Ovary (tissue), 10 donors: ENCODE measurements at places on chromosomes 2 and 18. TPM values are rescaled to one million over a fixed set of nuclear protein-coding genes. Genes with fewer than 3 reads are reported as not detected.

Gene FIGN
- total RNA-seq = 8.9 TPM

GRCh38 chr2:143146815-143147530 lies 17.8 kb downstream of the ARHGAP15 start:
- no peaks in the 10 kb centered on the region for H3K4me1 ChIP-seq
- no peak overlapping the region for H3K27ac ChIP-seq

DNA sequence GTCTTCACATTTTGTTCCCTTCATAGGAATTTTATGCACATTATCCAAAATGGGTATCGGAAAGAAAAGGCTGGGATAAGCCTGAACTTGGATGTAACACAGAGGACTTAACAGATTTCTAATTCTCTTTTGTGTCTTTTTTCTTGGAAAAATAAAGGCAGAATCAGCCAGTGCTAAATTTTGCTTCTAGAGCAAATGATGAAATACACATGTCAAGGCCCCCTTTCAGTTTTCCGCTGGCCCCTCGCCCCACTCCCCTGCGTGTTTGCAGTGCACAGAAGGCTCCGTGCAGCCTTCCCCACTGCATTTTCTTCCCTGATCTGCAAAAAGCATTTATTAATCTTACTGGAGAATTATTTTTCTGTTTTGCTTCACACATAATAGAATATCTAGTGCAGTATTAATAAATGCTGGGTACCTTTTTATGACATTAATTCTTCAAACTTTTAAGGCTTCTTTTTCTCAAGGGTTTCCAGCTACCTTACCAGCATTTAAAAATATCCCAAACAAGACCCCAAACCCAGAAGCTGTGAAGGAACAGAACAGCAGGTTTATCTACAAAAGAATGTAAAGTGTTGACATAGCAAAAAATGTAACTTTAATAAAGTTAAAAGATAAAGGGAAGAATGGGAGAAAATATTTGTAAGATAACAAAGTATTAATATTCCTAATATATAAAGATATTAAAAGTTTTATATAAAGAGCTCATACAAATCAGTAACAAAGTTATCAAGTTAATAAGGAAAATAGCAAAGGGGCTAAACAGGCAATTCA lies 81.3 kb upstream of the SPTBN1 start:
- no peaks in the 10 kb centered on the region for H3K36me3 ChIP-seq
- no peak overlapping the region for H3K27ac ChIP-seq
- DNase-seq = no peak
- H3K27me3 ChIP-seq = no peaks in the 10 kb centered on the region
- no peak overlapping the region for H3K4me3 ChIP-seq

Gene LYPD6B
- 8.5 TPM for total RNA-seq

DNA sequence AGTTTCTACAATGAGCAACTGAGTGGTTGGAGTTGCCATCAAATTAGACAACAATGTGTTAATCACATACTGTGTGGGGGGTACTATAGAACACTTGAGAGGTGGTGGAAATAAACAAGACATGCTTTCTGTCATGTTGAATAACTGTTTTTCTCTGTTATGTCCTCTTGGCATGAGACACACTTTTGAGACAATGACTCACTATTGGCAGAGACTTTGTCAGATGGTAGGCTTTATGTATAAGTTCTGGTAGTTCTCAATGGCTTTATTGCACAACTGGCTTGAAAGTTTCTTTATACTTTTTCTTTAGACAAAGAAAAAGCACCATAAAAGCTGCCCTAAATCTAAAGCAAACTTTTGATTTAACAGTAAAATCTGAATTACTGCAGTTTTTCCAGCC lies 578.7 kb downstream of the ADCYAP1 start:
- H3K27ac ChIP-seq = no peak overlapping the region
- H3K36me3 ChIP-seq = no peaks in the 10 kb centered on the region
- H3K4me3 ChIP-seq = no peak overlapping the region

DNA sequence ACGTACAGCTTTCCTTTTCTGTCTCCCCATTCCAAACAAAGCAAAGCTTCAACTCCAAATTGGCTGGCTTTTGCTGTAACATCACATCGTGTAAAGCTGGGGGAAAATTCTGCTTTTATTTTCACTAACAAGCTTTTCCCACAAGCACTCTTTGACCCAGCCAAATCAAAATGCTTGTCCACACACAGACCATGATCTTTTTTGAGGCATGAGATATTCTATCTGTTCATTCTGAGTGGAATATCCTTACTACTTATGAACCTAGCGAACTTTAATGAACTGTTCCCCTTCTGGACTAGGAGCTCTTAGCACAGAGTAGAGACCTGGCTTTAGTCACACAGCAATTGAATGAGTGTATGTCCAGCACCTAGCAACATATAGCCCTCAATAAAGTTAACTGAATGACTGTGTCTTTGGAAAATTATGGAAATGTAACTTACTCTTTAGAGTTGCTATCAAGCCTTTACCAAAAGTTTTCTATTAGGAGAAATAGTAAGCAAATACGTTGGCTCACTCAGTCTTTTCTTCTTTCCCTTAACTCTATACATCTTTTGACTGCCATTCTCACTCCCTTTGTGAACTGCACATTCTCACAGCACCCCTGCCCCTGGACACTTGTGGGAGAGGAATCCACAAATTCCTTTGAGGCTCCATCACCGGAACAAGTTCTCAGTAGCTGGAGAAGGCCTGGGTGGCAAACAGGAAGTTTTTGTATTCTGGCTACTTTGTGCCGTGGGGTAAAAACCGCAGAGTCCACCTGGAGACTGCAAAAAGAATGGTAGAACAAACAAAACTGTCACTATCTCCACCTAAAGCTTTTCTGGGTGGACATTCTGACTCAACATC lies 1.3 kb upstream of the UBE2E3 start:
- no peaks in the 10 kb centered on the region for H3K4me1 ChIP-seq
- no peaks in the 10 kb centered on the region for H3K27me3 ChIP-seq
- no peak for DNase-seq
- H3K27ac ChIP-seq = peak overlapping the region; percentile 96
- no peak overlapping the region for H3K4me3 ChIP-seq

DNA sequence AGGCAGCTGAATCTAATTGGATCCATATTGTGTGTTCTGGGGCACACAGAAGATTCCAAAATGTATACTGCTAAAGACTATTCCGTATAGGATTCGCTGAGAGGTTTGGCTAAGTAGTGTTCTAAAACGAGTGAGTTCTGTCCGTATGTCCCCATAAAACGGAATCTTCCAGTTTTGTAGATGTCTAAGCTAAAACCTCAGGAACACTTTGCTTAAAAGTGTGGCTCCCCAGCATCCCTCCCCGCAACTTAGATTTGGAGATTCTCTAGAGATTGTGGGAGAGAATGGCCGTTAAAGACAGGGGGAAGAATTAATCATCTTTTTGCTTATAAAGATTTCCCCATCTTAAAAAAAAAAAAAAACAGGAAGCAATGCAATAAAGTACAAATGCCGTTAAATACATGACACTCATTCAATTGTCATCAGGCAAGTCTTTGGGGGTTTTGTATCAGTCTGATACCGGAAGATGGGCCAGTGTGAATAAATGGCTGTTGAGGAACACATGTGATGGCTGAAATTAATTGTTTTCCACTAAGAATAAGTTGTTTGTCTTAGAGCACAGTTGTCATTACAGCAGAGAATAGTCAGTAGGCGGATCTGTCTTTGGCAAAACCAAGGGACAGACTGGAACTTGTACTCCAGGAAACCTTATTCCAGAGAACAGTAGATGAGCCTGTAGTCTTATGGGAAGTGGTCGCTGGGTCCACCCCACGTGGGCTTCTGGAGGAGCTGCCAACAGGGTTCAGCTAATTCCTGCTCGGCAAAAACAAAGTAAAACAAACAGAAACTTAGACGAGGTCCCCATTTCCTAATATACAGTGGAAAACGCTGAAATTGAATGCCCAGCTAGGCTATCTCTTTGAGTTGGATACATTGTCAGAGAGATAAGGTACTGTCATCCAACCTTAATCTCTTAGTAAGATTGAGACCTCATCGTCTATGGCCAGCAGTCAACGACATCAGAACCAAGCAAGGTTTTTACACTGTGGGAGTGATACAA lies 1.7 kb downstream of the EMILIN2 start:
- no peak for DNase-seq
- H3K4me3 ChIP-seq = peak overlapping the region; percentile 56
- peak overlapping the region; percentile 65 for H3K27ac ChIP-seq
- H3K36me3 ChIP-seq = no peaks in the 10 kb centered on the region
- H3K27me3 ChIP-seq = no peaks in the 10 kb centered on the region

Gene NRP2
- 100 TPM for total RNA-seq

- H3K36me3 ChIP-seq = no peaks in the 10 kb centered on the region
- H3K4me3 ChIP-seq = no peak overlapping the region
- peaks cover 23% of the 10 kb centered on the region for H3K4me1 ChIP-seq
- DNase-seq = no peak
- peak overlapping the region; percentile 56 for H3K27ac ChIP-seq
Measured at GRCh38 chr2:28627722-28628480, 123.7 kb upstream of the PPP1CB start.

DNA sequence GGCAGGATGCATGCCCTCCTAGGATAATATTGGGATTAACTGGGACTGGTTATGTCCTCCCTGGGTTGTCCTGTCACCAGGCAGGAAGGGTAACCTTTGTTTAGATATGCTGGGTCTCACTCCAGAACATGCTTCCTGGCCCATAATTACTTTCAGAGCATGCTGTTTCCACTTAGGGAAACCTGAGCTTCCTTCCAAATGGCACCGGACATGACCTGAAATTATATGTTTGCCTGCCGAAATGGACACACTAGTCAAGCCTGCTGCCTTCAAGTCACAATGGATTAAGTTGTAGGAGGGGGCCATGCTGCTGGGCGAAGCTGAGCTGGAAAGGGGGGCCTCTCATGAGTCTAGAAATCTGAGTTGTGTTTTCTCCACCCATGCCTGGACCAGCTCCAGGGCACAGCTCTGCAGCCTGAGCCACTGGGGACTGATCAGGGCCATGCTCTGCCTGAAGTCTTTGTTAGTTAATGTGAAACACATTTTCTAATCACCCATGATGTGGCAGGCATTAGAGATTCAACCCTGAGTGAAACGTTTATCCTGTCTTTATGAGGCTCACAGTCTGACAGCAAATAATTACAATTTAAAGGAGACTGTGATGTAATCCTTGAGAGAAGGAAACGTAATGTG lies 273.3 kb downstream of the TNS1 start:
- no peak for DNase-seq
- H3K36me3 ChIP-seq = no peaks in the 10 kb centered on the region
- H3K27ac ChIP-seq = no peak overlapping the region

GRCh38 chr2:164761737-164762460 lies 79.7 kb downstream of the COBLL1 start:
- H3K4me3 ChIP-seq = no peak overlapping the region
- peaks cover 6% of the 10 kb centered on the region for H3K4me1 ChIP-seq
- DNase-seq = no peak
- H3K27me3 ChIP-seq = no peaks in the 10 kb centered on the region
- no peaks in the 10 kb centered on the region for H3K36me3 ChIP-seq

Gene C2orf78
- not detected for total RNA-seq

DNA sequence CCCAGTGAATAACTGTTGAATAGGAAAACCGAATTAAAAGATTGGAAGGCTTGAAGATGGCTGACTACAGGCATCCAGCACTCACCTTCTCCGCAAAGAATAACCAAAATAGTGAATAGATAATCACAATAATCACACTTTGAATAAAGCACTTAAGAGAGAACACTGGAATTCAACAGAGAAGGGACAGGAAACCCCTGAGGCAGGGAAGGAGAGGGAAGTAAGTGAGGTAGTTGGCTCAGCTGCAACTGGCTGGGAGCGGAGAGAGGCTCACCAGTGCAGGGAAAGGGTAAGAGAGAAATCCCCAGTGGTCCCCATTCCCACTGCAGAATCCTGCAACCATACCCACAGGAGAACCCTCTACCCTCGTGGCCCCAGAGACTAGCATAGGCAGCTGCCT lies 246.6 kb upstream of the NCKAP5 start:
- DNase-seq = no peak
- no peak overlapping the region for H3K27ac ChIP-seq
- peaks cover 1% of the 10 kb centered on the region for H3K4me1 ChIP-seq
- H3K36me3 ChIP-seq = no peaks in the 10 kb centered on the region

DNA sequence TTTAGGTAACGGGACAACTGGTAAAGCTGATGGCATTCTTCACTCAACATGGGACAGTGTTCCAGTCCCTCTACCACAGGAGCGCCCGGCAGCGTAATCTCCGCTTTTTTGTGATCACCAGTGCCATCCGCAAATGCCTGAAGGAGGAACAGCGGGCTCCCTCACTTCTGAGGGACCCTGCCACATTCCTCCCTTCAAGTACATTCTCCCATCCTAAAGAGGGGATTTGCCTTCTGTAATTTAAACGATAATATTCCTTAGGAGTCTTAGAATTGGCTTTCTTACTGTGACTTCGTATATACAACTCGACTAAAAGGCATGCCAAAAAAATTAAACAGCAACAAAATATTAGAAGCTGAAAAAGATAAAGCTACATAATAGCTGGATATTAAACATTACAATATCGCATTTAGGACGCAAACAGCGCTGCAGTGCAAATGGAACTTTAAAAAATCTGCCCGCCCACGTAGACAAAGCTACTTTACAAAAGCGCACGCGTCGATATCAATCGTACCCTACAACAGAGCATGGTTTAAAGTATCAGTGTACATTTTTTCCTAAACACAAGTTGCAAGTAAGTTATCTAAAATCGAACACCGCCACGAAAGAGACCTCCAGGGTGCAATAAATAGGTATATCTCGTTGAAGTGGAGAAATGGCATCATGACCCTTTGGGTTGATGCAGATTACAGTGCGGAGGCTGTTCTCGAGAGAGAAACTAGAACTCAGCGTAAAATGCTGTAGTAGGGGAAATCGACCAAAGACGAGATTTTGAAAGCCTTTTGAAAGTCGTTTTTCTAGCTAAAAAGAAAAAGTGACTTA lies 2.3 kb upstream of the VSNL1 start:
- no peaks in the 10 kb centered on the region for H3K27me3 ChIP-seq
- no peak overlapping the region for H3K27ac ChIP-seq
- no peaks in the 10 kb centered on the region for H3K4me1 ChIP-seq
- no peak for DNase-seq

DNA sequence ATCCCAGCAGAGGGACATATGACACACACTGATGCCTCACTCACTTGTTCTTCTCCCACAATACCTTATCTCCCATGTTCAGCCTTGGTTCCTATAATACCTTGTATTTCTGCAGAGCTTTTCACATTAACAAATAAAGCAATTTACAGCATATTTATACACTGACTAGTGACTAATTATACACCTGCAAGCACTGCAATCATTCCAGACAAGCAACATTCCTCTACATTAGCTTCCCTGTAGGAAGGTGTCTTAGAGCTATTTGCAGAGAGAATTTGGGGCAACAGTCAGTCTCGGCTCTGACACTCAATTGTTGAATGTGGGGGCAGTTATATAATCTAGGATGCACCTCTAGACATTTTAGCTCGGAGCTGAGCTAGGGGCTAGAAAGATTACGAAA lies 9.5 kb upstream of the INSIG2 start:
- H3K36me3 ChIP-seq = no peaks in the 10 kb centered on the region
- no peak for DNase-seq
- no peak overlapping the region for H3K27ac ChIP-seq
- H3K4me3 ChIP-seq = no peak overlapping the region
- no peaks in the 10 kb centered on the region for H3K4me1 ChIP-seq
- no peaks in the 10 kb centered on the region for H3K27me3 ChIP-seq

GRCh38 chr2:207236156-207236935 lies 70.6 kb upstream of the KLF7 start:
- H3K4me1 ChIP-seq = peaks cover 3% of the 10 kb centered on the region
- DNase-seq = no peak
- no peak overlapping the region for H3K27ac ChIP-seq
- H3K36me3 ChIP-seq = no peaks in the 10 kb centered on the region
- H3K4me3 ChIP-seq = no peak overlapping the region

Gene AGAP1
- 12.4 TPM for total RNA-seq

- H3K27ac ChIP-seq = no peak overlapping the region
- no peak for DNase-seq
- no peaks in the 10 kb centered on the region for H3K27me3 ChIP-seq
- H3K36me3 ChIP-seq = no peaks in the 10 kb centered on the region
Measured at GRCh38 chr2:235538981-235539380, 45.1 kb downstream of the AGAP1 start.

Gene SERPINB4
- not detected for total RNA-seq
